ENCODE measurements at places on chromosomes 13 and 19.

DNA sequence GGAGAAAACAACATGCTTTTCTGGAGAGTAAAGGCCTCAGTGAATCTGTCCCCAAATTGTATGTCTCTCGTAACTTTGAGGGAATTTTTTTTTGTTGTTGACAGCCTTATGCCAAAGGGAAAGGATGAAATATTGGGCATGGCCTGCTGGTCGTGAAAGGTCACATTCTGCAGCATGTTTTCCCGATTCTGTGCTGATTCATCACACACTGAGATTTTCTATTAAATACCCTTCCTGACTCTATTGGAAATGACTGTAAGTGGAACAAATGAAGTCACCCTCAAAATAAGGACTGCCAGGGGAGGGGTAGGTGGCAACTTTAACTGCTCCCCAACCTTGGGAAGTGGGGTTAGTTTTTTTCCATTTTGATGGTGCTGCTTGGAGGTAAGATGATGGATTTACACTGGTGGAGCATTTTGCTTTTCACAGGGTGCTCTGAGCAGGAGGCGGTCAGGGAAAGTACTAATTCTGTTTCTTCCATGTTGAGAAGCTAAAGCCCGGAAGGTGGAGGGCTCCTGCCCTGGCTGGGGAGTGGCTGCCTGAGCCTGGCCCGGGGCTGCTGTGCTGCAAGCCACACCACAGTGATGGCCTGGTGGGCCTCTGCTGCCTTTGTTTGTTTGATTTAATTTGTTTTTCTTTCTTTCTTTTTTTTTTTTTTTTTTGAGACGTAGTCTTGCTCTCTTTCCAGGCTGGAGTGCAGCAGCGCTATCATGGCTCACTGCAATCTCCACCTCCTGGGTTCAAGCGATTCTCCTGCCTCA is 116.8 kb upstream of the SPATA13 start:
- DNase-seq: no peak

DNA sequence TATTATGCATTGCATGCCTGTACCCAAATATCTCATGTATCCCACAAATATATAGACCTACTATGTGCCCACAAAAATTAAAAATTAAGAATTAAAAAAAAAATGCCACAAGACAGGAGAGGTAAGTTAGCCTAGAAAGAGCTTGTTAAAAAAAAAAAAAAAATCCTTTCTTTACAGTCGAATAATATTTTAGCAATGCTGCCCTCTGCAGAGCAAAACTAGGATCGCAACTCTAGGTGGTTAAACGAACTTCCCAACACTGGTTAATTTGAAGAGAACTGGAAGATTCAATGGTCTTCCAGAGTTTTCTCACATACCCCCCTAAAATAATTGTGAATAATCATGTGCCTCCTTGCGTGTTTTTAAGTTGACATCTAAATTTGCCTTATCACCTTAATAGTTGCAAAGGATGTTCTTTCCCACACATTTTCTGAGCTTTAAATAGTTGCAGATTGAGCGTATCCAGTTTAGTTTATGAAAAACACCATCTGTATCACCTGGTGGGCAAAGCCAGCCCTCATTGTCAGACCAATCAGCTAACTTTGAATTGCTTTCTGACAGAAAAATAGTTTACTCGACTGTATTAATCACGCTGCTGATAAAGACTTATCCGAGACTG is 47.4 kb upstream of the RCBTB2 start:
- DNase-seq: peak; percentile 78

- DNase-seq: no peak
Measured at GRCh38 chr13:94232161-94232950, 247.1 kb downstream of the DCT start.

DNA sequence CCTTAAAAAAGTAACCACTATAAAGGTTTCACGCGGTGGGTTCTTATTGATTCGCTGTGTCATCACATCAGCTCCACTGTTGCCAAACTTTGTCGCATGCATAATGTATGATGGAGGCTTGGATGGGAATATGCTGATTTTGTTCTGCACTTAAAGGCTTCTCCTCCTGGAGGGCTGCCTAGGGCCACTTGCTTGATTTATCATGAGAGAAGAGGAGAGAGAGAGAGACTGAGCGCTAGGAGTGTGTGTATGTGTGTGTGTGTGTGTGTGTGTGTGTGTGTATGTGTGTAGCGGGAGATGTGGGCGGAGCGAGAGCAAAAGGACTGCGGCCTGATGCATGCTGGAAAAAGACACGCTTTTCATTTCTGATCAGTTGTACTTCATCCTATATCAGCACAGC is 30.6 kb downstream of the FGF9 start:
- DNase-seq: no peak

GRCh38 chr13:73401769-73402168 is 343.0 kb downstream of the KLF5 start:
- peak; percentile 12 for DNase-seq
